ENCODE measurements at places on chromosomes 7 and 10. TPM values are rescaled to one million over a fixed set of nuclear protein-coding genes. Genes with fewer than 3 reads are reported as not detected.

The CRPPA gene
- total RNA-seq: 9.1 TPM

The RBP4 gene
- 0.91 TPM for total RNA-seq

The GPR158 gene
- total RNA-seq: 5.4 TPM

The GOLGA7B gene
- 0.11 TPM for total RNA-seq

The STEAP4 gene
- total RNA-seq: 0.11 TPM

The EGFR gene
- 0.18 TPM for total RNA-seq

All from K562 (cell line).